ENCODE measurements at places on chromosomes 2 and 18.

DNA sequence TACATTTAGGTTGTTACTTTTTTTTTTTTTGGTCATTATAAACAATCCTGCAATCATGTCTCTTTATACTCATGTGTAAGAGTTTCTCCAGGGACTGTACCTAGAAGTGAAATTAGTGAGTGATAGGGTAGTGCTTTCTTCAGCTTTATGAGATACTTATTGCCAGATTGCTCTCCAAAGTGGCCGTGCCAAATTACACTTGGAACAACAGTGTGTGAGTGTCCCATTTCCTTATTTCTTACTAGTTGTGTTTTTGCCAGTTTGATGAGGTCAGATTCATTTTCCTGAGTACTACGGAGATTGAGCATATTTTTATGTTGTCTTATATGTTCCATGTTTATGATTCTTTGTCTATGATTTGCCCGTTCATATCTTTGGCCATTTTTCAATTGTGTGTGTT, 39.2 kb downstream of the GALNT1 start:
- no peak for DNase-seq

GRCh38 chr2:64267699-64268098, 123.5 kb upstream of the PELI1 start:
- no peak for DNase-seq

- DNase-seq, result no peak
Observed at GRCh38 chr18:65352186-65352585, 398.6 kb upstream of the CDH7 start.

GRCh38 chr2:240586919-240587800, 626 bp downstream of the CAPN10 start:
- DNase-seq, result peak; percentile 68

GRCh38 chr2:136215908-136216472, 98.0 kb upstream of the CXCR4 start:
- no peak for DNase-seq

GRCh38 chr18:55419947-55420664, 167.9 kb downstream of the TCF4 start:
- DNase-seq, result no peak

DNA sequence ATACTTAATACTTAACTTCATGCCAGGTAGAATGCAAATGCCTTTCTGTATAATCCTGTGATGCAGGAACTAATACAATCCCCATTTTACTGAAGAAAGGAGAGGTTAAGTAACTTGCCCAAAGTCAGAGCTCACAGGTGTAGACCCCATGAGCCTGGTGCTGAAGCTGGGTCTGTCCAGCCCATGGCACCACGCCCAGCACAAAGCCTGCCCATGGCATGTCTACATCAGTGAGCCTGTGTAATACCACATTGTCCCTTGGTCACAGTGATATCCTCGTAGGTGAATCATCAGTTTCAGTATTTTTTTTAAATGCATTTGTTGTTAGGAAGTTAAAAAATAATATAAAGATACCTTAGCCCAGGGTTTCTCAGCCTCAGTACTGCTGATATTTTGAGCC, 69.9 kb upstream of the MCFD2 start:
- DNase-seq, result no peak

Data from activated T-cell treated with anti-CD3 and anti-CD28 coated beads, Interleukin-2, amount 50 U/mL, for 1 hour (primary cell).